Spleen (tissue), 13 donors: ENCODE measurements at places on chromosomes 3 and 15.

- H3K27ac ChIP-seq, result no peak overlapping the region
- H3K4me1 ChIP-seq, result no peaks in the 10 kb centered on the region
- no peaks in the 10 kb centered on the region for H3K27me3 ChIP-seq
- no peak overlapping the region for H3K4me3 ChIP-seq
- no peak for DNase-seq
- no peaks in the 10 kb centered on the region for H3K36me3 ChIP-seq
Measured at GRCh38 chr3:117398141-117398899, 688.7 kb downstream of the TUSC7 start.

- no peaks in the 10 kb centered on the region for H3K36me3 ChIP-seq
- no peak for DNase-seq
- no peaks in the 10 kb centered on the region for H3K4me1 ChIP-seq
- H3K4me3 ChIP-seq, result no peak overlapping the region
- no peaks in the 10 kb centered on the region for H3K27me3 ChIP-seq
Measured at GRCh38 chr3:15753056-15753710, 44.6 kb downstream of the ANKRD28 start.

GRCh38 chr3:142624341-142625152 lies 28.4 kb downstream of the PLS1 start:
- no peak for DNase-seq
- no peaks in the 10 kb centered on the region for H3K4me1 ChIP-seq
- H3K27me3 ChIP-seq, result no peaks in the 10 kb centered on the region

GRCh38 chr3:58176185-58176530 lies 34.6 kb downstream of the DNASE1L3 start:
- no peaks in the 10 kb centered on the region for H3K36me3 ChIP-seq
- H3K27me3 ChIP-seq, result no peaks in the 10 kb centered on the region
- peaks cover 40% of the 10 kb centered on the region for H3K4me1 ChIP-seq
- H3K27ac ChIP-seq, result no peak overlapping the region

- H3K4me3 ChIP-seq, result no peak overlapping the region
- H3K27me3 ChIP-seq, result no peaks in the 10 kb centered on the region
- no peak overlapping the region for H3K27ac ChIP-seq
- H3K4me1 ChIP-seq, result no peaks in the 10 kb centered on the region
- no peak for DNase-seq
- H3K36me3 ChIP-seq, result no peaks in the 10 kb centered on the region
Measured at GRCh38 chr3:134425943-134426342, 51.7 kb upstream of the AMOTL2 start.

GRCh38 chr3:59608356-59608755 lies 558.5 kb upstream of the CFAP20DC start:
- H3K27ac ChIP-seq, result no peak overlapping the region
- no peaks in the 10 kb centered on the region for H3K36me3 ChIP-seq
- H3K27me3 ChIP-seq, result no peaks in the 10 kb centered on the region
- no peaks in the 10 kb centered on the region for H3K4me1 ChIP-seq
- no peak for DNase-seq

DNA sequence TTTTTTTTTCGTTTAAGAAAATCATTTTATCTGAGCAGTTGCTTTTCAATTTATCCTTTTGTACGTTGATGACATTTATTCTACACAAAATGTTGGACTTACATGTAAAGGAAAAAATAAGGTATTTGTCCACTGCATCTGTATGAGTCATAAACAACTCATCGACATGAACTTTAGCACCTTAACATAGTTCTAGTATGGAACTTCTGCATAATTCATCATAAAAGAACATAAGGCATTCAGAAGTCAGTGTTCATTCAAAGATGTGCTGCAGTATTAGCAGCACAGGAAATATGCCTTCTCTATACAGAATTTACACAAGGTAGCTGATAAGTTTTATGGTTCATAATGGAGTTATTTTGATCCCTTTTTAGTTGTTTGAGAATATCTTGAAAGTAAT lies 801.6 kb downstream of the CADM2 start:
- H3K27ac ChIP-seq, result no peak overlapping the region
- DNase-seq, result no peak
- H3K36me3 ChIP-seq, result no peaks in the 10 kb centered on the region
- no peaks in the 10 kb centered on the region for H3K4me1 ChIP-seq
- no peak overlapping the region for H3K4me3 ChIP-seq
- no peaks in the 10 kb centered on the region for H3K27me3 ChIP-seq

DNA sequence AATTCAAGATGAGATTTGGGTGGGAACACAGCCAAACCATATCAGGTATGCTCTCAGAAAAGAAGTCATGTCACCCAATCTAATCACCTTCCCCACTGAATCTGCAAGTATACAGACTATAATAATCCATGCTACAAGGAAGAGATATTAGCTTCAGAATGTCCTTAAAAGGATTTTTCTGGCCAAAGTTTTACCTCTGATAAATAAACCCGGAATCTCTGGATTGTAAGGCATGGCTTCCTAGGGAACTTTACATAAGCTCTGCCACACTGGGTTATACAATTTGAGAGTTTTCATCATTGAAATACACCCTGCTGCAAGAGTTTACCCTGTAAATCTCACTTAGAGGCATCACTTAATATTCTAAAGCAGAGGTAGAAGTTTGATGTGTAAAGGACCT lies 330.5 kb upstream of the KCNMB2 start:
- no peaks in the 10 kb centered on the region for H3K27me3 ChIP-seq
- no peak overlapping the region for H3K4me3 ChIP-seq
- peaks cover 5% of the 10 kb centered on the region for H3K4me1 ChIP-seq

- H3K27me3 ChIP-seq, result no peaks in the 10 kb centered on the region
- DNase-seq, result no peak
- H3K4me1 ChIP-seq, result no peaks in the 10 kb centered on the region
- H3K27ac ChIP-seq, result no peak overlapping the region
Measured at GRCh38 chr3:162489853-162490252, 993.2 kb downstream of the OTOL1 start.

DNA sequence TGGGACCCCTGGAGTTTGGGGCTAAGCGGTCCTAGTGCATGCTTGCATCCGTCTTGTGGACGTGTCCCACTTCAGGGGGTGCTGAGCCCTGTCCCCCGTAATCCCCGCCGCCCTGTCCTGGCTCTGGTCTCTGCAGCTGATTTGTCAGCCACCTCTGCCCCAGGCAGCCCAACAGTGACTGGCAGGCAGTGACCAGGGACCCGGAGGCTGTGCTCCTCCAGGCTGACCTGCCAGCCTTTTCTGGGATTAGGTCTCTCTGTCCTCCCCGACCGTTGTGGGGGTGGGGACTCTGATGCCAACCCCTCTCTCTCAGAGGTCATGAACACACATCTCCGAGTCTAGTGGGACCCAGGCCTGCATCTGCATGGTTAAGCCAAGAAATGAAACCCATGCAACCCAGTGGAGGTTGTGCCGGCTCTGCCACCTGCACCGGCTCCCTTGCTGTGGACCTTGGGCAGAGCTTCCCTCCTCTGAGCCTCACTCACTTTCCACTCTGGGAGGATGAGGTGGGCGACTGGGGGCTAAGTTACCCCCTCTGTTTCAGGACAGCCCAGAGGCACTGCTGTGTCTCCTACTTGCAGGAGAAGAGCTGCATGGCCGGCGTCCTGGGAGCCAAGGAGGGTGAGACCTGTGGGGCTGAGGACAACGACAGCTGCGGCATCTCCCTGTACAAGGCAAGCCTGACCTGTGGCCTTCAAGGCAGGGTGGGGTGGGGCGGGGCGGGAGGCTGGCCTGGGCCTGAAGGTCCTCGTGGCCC lies 60.2 kb downstream of the FBLN2 start:
- no peaks in the 10 kb centered on the region for H3K36me3 ChIP-seq
- no peaks in the 10 kb centered on the region for H3K27me3 ChIP-seq
- H3K27ac ChIP-seq, result no peak overlapping the region
- H3K4me3 ChIP-seq, result no peak overlapping the region
- no peaks in the 10 kb centered on the region for H3K4me1 ChIP-seq

GRCh38 chr3:151307583-151308488 lies 8.8 kb downstream of the GPR87 start:
- DNase-seq, result no peak
- no peak overlapping the region for H3K4me3 ChIP-seq
- no peaks in the 10 kb centered on the region for H3K36me3 ChIP-seq
- no peaks in the 10 kb centered on the region for H3K4me1 ChIP-seq
- no peak overlapping the region for H3K27ac ChIP-seq

GRCh38 chr3:112894258-112894657 lies 47.6 kb upstream of the CD200R1L start:
- H3K4me1 ChIP-seq, result no peaks in the 10 kb centered on the region
- DNase-seq, result no peak
- H3K27me3 ChIP-seq, result no peaks in the 10 kb centered on the region
- H3K36me3 ChIP-seq, result no peaks in the 10 kb centered on the region
- no peak overlapping the region for H3K27ac ChIP-seq

GRCh38 chr3:161163297-161163696 lies 57.8 kb upstream of the NMD3 start:
- no peak overlapping the region for H3K4me3 ChIP-seq
- H3K4me1 ChIP-seq, result no peaks in the 10 kb centered on the region
- H3K27ac ChIP-seq, result no peak overlapping the region
- DNase-seq, result no peak
- H3K36me3 ChIP-seq, result no peaks in the 10 kb centered on the region

GRCh38 chr3:143439817-143440216 lies 320.2 kb downstream of the CHST2 start:
- H3K4me1 ChIP-seq, result peaks cover 16% of the 10 kb centered on the region
- H3K36me3 ChIP-seq, result no peaks in the 10 kb centered on the region
- no peaks in the 10 kb centered on the region for H3K27me3 ChIP-seq
- no peak for DNase-seq
- H3K4me3 ChIP-seq, result no peak overlapping the region

DNA sequence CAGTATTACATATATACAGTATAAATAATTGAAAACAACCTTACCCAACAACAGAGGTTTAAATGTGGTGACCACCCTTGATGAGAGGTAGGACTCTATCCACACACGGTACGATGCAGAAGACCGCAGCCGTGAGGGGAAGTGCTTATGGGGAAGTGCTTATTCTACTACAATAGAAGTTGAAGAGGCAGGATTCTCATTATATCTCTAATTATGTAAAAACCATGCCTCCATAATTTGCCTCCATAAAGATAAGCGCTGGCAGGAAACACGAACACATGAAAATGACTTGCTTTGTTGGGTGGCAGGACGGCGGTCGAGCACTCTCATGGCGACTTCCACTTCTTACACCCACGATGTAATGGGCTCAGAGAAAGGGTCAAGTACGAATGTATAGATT lies 7.2 kb upstream of the MUC13 start:
- H3K36me3 ChIP-seq, result no peaks in the 10 kb centered on the region
- H3K4me1 ChIP-seq, result no peaks in the 10 kb centered on the region
- no peak overlapping the region for H3K27ac ChIP-seq
- H3K27me3 ChIP-seq, result no peaks in the 10 kb centered on the region
- H3K4me3 ChIP-seq, result no peak overlapping the region
- DNase-seq, result no peak

DNA sequence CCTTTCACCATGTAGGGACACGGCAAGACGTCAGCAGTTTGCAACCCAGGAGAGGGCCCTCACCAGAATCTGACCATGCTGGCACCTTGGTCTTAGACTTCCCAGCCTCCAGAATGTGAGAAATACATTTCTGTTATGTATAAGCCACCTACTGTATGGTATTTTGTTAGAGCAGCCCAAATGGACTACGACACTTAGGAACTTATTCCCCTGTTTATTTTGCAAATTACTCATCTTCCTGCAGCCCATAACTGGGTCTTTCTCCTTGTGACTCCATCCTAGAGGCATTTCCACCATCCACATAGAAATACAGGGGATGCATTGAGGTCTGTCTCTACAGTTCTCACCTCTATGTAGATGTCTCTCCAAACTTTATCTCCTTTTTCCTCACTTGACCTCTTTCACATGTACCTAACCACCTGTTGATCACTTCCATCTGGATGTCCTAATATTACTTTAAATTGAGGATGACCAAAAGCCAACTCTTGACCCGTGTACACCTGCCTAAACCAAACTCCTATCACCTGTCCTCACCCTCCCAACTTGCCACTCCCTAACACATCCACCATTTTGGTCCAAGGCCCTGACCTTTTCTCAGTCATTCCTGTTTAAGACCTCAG lies 406.0 kb upstream of the WNT5A start:
- no peaks in the 10 kb centered on the region for H3K36me3 ChIP-seq
- no peak for DNase-seq
- peaks cover 3% of the 10 kb centered on the region for H3K4me1 ChIP-seq
- no peaks in the 10 kb centered on the region for H3K27me3 ChIP-seq
- H3K4me3 ChIP-seq, result no peak overlapping the region
- H3K27ac ChIP-seq, result no peak overlapping the region

DNA sequence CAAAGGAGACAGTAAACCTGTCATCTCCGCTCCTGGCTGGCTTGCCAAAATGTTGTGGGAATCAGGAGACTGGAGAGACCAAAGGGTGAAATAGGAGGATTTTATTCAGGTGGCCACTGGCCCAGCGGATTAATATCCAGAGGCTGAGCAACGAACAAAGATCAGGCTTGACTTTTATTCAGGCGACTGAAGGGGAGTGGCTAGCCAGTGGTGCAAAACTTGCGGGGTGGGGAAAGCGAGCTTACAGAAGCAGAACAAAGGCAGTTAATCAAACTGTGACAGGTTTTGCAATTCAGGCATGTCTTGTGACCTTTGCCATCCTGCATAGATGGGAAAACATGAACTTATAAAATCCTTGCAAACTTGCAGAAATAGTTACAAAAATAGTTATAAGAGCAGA lies 19.8 kb upstream of the ACAD9 start:
- H3K27ac ChIP-seq, result no peak overlapping the region
- no peak overlapping the region for H3K4me3 ChIP-seq
- H3K36me3 ChIP-seq, result no peaks in the 10 kb centered on the region
